Stimulated activated CD4-positive, alpha-beta T cell treated with anti-CD3 and anti-CD28 coated beads, Interleukin-4, amount 100 ng/mL, for 48 hours (primary cell): ENCODE measurements at places on chromosomes 5 and 9.

DNA sequence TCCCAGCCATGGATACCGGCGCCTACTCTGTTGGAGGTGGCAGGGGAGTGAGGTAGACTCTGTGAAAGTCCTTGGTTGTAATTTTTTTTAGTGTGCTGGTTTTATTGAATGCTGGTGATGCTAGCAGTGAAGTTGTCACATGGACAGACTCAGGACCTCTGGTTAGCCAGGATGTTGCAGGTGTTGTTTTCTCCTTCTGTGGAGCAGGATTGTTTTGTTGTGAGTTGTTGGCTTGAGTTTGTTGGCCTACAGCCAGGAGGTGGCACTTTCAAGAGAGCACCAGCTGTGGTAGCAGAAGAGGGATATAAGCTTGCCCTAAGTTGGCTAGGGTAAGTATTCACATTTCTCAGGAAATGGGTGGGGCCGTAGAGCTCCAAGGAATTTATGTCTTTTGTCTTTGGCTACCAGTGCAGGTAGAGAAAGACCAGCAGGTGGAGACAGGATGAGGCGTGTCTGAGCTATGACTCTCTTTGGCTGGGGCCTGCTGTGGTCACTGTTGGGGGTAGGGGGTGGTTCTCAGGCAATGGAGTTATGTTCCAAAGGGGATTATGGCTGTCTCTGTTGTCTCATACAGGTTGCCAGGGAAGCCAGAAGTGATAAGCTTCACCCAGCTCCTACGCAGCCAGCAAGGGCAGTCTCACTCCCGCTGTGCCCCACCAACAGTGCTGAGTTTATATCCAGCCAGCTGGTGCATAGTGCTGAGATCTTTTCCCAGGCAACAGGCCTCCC, 248.7 kb downstream of the TAF11L14 start:
- no peak for DNase-seq

DNA sequence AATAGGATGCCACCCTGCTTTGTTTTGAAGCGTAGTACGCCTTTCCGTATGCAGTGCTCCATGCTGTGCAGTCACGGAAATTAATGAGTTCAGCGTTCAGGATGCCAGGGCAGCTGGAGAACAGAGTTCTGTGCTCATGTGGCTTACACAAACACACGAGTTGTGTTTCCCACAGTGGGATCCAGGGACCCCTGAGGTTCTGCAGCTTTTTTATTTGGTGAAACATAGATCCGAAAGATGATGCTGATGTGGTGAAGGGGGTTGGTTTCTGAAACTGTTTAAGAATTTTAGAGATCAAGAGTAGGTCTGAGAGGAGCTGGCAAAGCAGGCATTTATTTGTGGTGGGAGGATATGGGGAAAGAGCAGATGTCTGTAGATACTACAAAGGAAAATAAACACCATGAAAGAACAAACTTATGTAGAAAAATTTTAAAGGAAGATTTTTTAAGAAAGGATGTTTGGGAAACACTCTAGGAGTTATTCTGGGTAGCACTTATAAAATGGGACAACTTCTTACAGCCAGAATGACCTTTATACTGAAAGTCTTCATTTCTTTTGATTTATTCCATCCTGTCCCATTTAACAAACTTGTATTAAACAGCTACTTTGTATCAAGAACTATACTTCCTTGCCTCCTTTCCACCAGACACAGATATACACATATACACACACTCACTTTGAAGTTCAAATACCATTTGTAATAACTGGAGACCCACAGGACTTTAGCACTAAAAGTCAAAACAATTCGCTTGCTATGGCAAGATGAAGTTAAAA, 52.7 kb downstream of the ITGA1 start:
- no peak for DNase-seq

GRCh38 chr5:2155556-2155955, 272.8 kb upstream of the IRX4 start:
- no peak for DNase-seq

GRCh38 chr9:4713849-4714248, 27.2 kb downstream of the AK3 start:
- no peak for DNase-seq

DNA sequence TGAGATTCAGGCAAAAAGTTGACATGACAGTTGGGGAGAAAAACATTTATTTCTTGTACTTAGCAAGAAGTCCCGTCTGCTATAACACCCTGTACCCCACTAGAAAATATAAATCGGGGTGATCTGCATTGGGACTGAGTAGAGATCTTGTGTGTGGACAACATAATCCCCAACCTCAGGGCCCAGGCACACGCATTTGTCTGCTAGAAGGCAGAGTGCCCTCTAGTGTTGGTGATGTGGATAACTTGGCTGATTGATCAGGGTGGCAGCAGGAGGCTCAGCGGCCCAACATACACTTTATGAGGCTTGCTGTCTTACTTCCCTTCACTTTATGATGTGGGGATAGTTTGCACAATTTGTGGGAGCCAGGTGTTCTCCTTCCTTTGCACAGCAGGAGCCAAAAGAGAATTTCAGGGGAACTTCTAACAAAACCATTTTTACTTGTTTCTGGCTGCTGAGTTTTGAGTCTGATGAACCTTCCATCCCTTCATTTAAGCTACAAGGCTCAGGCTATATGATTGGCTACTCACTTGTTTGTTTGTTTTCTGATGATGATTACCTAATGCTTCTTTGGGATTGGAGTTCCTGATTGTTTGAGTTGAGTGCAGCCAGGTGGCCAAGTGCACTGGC, 263.2 kb downstream of the DMAC1 start:
- DNase-seq, result peak; percentile 23

- no peak for DNase-seq
Observed at GRCh38 chr5:135010502-135011354, 23.3 kb downstream of the PITX1 start.

DNA sequence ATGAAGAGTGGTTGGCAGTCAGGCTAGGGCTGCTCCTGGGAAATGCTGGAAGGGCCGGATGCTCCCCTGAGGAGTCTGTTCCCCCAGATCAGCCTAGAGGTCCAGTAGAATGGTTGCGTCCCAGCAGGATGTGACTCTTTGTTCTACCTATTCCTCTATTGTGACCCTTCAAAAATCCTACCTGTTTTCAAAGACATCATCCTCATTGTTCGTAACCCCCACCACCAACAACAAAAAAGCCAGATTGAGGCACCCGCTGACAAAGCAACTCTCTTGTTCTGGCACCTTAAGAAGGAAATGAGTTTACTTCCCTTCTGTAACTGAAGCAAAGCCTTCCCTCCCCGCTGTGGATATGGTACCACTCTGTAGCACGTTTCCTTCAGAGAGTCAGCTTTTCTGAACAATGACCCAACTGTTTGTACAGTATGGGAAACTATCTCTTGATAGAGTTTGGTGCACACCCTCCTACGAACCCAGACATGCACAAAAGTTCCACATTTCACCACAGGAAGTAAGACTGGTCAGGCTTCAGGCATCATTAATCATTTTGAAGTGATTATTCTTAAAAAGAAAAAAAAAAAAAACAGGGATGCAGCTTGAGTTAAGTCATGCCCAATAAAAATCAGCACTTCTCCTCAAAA, 207.2 kb downstream of the ENC1 start:
- DNase-seq, result no peak

- no peak for DNase-seq
Observed at GRCh38 chr9:97411440-97411788, 482 bp upstream of the TDRD7 start.

DNA sequence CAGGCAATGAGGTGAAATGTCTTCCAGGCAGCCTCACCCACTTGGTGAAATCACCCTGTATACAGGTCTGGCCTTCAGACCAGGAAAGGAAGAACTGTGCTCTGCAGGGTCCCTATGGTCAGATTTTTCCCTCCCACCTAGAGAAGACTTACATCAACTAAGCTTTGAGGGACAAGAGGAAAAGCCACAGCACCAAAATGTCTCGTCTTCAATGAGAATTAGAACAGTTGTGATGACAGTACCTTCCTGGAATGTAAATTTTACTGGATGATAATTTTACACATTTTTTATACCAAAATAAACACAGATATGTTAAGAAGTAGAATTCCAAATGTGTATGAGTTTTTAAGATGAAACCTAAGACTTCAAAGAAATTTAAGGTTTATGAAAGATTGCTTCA, 283.9 kb downstream of the SPOCK1 start:
- no peak for DNase-seq

DNA sequence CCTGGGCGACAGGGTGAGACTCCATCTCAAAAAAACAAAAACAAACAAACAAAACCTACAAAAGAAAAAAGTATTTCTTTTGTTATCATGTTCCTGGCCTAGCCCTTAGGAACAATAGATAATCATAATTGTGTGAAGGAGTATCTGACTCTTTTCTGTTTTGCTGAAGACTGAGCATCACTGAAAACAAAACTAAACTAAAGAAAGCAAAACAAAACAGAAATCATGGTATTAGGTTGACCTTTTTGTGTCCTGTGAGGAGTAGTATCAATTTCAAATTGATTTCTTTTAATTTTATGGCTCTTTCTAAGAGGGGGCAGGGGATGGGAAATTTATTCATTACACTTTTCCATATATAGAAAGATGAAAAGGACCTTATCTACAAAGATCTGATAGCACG, 246.0 kb downstream of the YTHDC2 start:
- no peak for DNase-seq

GRCh38 chr9:101902051-101902450, 163.6 kb upstream of the GRIN3A start:
- no peak for DNase-seq

DNA sequence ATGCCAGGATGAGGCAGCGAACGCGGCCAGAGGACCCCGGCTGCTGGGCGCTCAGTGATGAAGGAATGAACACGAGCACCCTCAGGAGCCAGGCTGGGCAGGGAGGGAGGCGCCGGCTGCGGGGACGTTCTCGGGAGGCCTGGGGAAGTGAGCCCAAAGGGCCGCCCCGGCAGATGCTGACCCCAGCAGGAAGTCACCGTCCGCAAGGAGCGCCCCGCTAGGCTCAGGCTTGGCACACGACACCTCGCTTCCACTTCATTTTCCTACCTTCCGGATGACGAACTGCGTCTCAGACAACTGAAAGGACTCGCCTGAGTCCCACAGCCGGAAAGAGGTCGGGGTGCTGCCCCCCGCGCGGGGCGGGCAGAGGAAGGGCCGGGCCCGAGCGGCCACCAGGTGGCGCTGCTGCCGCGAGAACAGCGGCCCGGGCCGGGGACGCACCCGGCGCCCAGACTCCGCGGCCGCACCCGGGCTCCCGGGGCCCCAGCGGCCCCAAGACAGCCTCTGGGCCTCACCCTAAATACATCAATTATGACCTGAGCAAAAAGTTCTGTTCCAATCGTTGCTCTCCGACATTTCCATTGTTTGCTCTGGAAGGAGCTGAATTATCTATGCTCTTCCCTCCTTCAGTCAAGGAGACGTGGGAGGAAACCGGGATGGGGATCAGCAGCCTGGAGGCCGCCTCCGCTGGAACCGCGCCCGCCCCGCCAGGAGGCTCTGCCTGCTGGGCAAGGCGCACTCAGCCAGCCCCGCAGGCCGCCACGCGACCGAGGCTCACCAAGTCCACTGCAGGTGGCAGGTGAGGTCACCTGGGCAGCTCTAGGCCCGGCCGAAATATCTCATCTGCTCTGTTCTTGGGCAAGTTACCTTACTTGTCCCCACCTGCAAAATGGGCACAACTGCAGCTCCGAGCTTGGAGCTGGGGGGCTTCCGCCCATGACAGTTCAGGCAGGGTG, 107.0 kb downstream of the ZNF354C start:
- DNase-seq, result peak; percentile 60

DNA sequence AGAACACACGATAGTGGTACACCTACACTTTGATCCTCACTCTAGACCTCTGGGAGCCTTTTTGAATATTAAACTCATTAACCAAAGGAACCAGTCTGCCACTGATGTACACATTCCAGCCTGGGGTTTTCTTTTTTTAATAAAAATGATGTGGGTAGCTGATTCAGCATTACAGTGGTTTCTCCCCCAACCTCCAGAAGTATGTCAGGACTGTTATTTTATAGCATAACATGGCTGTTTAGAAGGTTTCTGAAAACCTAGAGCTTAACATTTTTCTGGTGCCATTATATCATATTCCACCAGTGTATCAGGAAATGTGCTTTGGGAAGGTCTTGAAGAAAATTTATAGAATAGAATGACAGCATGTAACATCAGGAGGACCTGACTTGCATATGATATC, 540.9 kb upstream of the WWC1 start:
- no peak for DNase-seq

GRCh38 chr5:97133101-97133500, 9.3 kb downstream of the LIX1 start:
- DNase-seq, result no peak

DNA sequence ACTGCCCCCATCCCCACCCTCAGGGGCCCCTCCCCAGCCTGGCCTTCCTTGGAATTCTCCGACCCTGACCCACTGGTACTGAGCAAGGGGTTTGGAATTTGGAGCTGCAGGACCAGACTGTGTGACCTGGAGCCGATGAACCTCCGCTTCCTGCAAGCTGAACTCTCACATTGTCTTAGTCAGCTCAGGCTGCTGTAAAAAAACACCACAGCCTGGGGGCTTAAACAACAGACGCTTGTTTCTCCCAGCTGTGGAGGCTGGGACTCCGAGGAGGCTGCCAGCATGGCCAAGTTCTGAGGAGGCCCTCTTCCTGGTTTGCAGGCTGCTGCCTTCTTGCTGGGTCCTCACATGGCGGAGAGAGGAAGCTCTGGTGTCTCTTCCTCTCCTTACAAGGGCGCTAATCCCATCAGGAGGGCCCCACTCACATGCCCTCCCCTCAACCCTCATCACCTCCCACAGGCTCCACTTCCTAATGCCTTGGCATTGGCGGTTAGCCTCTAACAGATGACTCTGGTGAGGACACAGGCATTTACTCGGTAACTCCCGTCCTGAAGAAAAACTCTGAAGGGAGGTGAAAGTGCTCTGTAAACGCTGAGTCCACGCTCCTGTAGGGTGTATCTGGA, 42.4 kb downstream of the C5orf15 start:
- no peak for DNase-seq

- DNase-seq, result no peak
Observed at GRCh38 chr5:158152136-158152535, 293.2 kb upstream of the CLINT1 start.

- peak; percentile 48 for DNase-seq
Observed at GRCh38 chr5:332843-333242, 11.3 kb downstream of the AHRR start.

DNA sequence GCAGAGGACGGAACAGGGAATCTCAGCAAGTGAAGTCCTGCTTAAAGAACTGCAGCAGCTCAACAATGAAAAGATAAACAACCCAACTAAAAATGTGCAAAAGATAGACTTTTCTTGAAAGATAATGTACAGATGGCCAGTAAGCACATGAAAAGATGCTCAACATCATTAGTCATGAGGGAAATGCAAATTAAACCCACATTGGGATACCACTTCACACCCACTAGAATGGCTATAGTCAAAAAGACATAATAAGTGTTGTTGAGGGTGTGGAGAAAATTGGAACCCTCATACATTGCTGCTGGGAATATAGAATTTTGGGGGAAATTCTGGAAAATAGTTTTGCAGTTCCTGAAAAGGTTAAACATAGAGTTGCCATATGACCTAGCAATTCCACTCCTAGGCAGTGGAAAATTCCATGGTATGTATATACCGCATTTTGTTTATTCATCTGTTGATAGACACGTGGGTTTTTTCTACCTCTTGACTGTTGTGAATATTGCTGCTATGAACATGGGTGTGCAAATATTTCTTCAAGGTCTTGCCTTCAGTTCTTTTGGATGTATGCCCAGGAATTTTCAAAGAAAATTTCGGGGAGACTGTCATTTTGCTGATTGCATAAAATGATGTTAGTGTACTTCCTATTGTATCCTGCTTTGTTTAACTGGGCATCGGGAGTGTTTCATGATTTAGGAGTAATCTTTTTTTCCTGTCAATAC, 7.2 kb downstream of the CNOT8 start:
- no peak for DNase-seq
